Skeletal muscle cell (primary cell): ENCODE measurements at places on chromosomes 1 and 21.
A peak's percentile ranks its signal among the peaks of the same experiment; 100 is the strongest.

DNA sequence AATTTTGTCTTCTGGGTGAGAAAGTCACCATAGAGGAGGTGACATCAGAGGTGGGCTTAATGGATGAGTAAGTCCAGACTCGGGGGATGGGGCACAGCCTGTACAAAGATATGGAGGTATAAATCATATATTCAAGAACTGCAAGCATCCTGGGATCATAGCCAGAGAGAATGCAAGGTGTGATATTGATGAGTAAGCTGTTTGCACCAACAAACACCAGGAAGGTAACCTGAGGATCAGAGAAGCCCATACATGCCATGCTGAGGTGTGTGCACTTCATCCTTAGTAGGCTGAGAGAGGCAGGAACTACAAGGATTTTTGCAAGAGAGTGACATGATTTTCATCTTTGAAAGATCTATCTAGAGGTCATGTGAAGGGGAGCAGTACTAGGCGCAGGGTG is 306.4 kb downstream of the HHAT start:
- DNase-seq: no peak

DNA sequence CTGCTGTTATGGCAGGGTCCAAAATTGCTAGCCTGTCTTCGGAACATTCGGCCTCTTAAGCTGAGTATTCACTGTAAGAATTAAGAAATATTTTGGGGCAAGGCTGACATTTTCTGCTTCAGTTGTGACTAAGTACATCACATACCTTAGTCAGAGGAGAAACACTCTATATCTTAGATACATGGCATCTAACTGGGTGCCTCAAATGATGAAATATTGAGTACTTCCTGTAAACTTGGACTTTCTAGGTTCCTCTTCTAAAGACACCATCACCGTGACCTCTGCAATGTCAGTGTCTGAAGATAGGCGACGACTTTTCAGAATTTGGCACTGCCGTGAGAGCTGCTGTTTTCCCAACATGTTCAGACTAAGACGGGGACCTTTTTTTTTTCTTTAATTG is 65.6 kb downstream of the PCBP3 start:
- DNase-seq: no peak

DNA sequence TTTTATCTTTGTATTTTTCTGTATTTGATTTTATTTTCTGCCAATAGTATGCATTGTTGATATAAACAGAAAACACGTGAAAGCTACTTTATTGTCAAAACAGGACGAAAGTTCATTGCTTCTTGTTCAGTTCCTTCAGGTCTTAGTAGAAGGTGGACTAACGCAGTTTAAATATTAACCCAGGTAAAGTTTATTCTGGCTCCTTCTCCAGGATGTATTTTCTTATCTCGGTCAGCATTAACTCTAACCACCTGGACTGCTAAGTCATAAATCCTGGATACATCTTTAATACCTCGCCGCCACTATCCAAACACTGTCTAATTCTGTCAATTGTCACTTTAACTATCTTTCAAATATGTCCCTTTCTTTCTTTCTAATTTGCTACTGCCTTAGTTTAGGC is 5.7 kb upstream of the SOAT1 start:
- no peak for DNase-seq

GRCh38 chr1:32194984-32195383 is 5.4 kb upstream of the CCDC28B start:
- no peak for DNase-seq

GRCh38 chr1:60893136-60893930 is 189.0 kb upstream of the NFIA start:
- no peak for DNase-seq

- DNase-seq: peak; percentile 62
These were observed 74.6 kb downstream of the DNTTIP2 start for GRCh38 chr1:93804412-93804811.
